ENCODE measurements at places on chromosomes 1 and 21. TPM values are rescaled to one million over a fixed set of nuclear protein-coding genes. Genes with fewer than 3 reads are reported as not detected.

- DNase-seq: no peak
These were observed 16.6 kb downstream of the MYOG start for GRCh38 chr1:203069030-203069747.

The CDC7 gene
- 26.5 TPM for total RNA-seq

- DNase-seq: peak; percentile 47
These were observed 38.4 kb downstream of the PIK3CD start for GRCh38 chr1:9689971-9690381.

DNA sequence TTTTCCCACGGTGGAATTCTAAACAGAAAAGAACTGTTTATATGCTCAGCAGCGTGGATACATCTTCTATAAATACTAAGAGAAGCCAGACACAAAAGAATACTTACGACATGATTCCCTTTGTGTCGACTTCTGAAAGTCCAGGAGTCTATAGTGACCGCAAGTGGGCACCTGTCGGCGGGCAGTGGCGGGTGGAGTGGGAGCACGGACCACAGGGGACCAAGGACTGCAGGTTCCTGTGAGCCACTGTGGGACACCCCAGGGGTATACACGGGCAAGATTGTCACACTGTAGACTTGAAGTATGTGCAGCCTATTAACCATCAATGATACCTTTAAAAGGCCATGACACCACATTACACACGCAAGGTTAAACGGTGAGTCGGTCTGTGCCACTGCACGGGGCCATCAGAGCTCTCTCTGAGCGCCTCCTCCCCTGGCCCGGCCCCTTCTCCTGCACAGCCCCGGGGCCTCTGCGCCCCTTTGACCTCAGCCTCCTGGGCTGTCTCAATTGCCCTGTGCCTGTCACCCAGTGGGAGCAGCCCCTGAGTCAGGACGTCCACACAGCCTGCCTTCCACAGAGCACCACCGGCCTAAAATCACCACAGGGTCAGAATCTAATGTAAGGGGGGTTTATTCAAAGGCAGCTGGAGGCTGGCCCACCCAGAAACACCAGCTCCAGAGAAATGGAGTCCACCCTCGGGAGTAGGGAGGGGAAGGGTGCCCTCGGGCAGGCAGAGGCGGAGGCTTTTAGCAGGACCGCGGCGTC is 90.0 kb upstream of the COL6A1 start:
- DNase-seq: no peak

DNA sequence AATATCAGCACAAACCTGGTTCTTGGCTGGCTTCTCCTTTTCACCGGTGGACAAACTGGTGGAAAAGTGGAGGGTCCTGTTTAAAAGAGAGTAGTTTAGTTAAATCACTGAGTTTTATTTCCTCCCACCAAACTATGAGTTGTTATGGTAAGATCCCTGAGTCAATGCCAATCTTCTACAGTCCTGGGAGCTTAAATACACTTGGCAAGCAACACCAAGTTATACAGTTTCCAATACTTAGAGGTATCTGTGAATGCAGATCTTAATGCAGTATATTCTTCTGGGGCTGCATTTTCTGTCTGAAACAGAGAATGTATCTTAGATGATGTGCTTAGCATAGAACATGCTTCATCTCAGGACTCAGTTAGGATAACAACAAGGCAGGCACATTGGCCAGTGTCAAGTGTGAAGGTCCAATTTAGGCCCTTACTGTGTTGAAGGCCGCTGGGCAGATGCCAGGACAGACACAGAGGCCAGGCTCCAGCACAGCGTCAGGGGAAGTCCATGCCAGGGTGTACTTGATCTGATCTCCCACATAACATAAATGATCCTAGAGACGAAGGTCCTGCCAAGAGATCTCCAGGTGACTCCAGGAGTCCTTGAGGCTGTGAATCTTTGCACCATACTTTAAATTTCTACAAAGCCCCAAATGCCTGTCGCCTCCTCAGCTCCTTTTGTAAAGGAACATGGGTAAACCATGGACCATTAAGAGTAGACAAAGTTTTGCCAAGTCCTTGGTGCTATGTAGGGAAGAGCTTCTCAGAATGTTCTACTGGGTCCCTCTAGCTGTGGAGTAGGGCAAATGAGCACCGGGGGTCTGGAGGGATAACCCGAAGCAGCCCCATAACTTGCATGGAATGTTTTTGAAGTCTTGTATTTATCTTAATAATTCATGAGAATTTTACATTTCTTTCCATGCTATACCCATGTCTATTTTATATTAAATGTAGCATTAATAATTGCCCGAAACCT is 76.8 kb downstream of the KCNJ15 start:
- DNase-seq: no peak

GRCh38 chr21:26491663-26492062 is 81.4 kb downstream of the CYYR1 start:
- DNase-seq: no peak

GRCh38 chr21:38376235-38376634 is 119.4 kb downstream of the KCNJ15 start:
- DNase-seq: no peak

The THEM4 gene
- 31.7 TPM for total RNA-seq

The NUDT4B gene
- total RNA-seq: not detected

The GRIK1 gene
- total RNA-seq: not detected

DNA sequence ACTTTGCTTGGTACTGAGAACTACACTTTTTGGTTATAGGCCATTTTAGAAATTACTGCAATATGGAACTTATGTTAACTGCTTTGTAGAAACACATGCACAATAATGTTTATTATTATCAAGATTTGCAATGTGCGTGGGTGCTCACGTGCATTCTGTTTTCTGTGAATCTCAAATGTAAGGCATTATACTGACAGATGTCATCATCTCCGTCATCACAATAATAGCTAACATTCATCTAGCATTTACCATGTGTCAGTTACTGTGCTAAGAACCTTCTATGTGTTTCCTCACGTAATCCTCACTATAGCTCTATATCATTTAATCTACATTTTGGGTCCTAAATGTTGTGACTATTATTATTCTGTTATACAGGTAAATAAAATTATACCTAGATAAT is 1214.8 kb upstream of the ADGRL4 start:
- DNase-seq: no peak

- no peak for DNase-seq
These were observed 164.7 kb downstream of the NEGR1 start for GRCh38 chr1:72117621-72118020.

DNA sequence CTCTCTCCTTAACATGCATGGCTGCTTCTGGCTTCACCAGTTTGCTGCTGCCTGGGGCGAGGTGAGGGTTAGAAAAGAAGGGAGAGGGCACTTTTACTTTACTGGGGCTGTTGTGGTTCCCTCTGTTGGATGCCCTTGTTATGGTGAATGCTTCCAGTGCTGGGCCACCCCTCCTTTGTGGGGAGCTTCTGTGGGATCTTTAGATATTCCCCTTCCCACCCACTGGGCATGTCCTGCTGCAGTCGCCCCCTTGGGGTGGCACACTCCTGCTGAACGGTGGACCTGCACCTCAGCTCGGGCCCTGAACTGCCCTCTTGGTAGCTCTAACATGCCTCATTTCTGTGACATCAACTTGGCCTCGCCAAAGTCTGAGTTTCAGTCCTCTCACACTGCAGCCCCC is 6.0 kb downstream of the TNN start:
- DNase-seq: no peak

DNA sequence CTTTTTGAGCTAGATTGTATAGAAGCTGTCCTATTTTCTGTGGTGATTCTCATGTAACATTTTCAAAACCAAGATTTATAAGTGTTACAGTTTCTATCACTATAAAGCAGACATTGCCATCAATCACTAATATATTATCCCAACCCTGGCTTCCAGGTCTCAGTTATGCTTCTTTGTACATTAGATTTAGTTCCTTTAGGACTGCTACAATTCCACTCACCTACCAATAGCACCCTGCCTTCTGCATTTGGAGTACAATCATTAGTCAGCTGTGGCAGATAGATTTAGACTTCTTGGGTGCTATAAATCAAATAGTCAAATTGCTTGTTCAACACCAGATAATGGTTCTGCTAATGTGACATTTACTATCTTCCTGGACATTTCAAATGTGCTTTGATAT is 281.6 kb downstream of the BRINP3 start:
- DNase-seq: no peak

The CFHR5 gene
- not detected for total RNA-seq

DNA sequence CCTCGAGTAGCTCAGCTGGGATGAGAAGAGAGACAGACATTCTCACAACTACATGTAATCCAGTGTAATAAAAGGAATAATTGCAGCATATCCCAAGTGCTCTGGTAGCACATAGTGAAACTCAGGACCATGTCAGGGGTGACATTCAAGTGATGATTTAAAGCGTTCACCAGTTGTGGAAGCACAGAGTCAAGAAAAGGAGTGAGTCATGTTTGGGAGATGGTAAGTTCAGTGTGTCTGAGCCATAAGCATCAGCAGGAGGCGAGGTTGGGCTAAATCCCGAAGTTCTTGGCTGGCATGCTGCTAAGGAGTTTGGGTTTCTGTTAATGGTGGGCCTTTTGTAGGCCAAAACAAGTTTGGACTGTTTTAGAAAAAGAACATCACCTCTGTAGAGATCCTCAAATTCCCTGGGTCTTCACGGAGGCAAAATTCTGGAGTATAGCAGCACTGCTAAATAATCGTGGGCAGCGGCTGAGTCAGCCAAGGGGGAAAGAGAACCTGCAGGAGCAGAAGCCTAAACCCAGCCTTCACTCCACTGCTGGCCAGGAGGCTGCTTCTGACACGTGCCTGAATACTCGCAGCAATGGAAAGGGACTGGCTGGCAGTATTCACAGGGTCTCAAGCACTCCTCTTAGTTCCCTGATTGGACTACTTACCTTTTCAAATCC is 7.2 kb upstream of the NHLH1 start:
- no peak for DNase-seq

DNA sequence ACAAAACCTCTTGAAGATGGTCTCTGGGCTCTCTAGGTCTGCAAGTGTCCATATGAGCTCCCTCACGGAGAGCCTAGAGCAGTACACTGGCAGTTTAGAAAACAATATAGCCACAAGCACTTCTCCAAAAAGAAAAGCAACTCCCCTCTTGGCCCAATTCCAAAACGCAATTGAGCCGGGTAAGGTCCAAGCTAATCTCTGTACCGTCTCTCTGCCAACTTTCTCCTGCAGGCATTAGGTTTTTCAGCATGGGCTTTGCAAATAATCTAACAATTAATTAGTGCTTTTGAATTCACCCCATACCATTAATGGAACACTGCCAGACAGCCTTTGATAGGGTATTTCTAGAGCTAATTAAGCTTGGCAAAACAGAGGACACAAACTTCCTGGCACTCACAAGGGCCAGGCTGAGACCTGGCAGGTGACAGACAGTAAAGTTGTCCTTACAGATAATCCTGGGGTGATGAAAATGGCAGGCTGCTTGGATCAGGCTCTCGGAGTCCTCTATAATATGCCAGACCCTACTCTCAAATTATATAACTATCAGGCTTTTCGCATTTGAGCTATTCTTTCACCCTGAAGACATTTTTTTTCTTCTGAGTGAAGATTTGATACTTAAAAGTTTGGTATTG is 39.8 kb downstream of the TGFBR3 start:
- DNase-seq: no peak

- no peak for DNase-seq
These were observed 57.1 kb upstream of the ADARB1 start for GRCh38 chr21:45017039-45017960.

DNA sequence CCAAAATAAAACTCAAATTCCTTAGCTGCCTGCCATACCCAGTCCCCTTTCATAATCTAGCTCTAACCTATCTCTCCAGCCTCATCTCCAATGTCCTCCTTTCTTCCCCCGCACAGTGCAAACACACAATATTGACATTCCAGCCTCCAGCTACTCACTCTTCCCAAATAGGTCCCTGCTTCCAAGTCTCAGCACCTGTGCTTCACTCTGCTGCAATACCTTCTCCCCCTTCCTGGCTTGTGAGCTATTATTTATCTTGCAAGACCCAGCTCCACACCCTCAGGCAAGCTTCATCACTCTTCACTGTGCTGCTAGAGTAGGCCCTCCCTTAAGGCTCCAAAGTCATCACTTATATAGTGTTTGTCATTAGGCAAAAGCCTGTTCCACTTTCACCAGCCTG is 9.7 kb downstream of the PLPP3 start:
- DNase-seq: no peak

DNA sequence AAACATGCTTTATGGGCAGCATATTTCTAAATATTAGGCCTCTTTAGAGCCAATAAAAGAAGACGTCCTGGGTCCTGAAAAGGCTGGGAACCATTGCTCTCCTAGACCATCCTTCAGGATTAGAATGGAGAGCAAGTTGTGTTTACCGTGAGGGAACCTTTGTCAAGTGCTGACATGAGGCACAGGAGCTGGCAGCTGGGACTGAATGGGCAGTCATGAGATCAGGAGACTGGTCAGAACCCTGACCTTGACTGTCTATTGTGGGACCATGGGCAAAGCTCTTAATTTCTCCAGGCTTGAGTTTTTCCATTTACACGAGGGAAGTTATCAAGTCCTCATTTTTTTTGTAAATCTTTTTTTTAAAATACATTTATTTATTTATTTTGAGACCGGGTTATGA is 5.2 kb downstream of the PFKFB2 start:
- DNase-seq: no peak
